Fibroblast of skin of left quadriceps (primary cell): ENCODE measurements at places on chromosomes 2 and 18.

GRCh38 chr2:53490659-53491058, 276.9 kb upstream of the CHAC2 start:
- DNase-seq: no peak

DNA sequence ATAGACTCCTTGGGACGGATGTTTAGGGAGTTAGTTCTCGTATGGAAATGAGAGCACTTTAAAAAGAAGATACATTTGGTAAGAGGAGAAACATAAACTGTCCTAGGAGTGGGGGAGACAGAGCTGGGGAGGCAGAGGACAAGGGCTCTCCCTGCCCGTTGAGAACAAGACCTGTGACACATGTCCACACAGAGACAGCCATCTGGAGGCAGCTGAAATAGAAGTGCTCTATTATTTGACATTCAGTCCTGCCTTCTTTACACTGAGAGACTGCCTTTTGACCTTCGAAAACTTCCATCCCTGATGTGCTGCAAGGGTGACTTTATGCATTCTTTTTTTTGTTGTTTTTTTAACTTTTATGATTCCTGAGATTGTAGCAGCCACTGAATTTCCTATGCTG, 150.1 kb downstream of the UXS1 start:
- DNase-seq: no peak

- DNase-seq: no peak
Measured at GRCh38 chr2:103002954-103003353, 241.1 kb downstream of the TMEM182 start.

- DNase-seq: no peak
Measured at GRCh38 chr2:58202404-58202803, 38.7 kb downstream of the FANCL start.

- DNase-seq: no peak
Measured at GRCh38 chr2:147405651-147406050, 439.2 kb upstream of the ACVR2A start.

GRCh38 chr2:112201696-112202430, 53.0 kb downstream of the ZC3H8 start:
- no peak for DNase-seq

DNA sequence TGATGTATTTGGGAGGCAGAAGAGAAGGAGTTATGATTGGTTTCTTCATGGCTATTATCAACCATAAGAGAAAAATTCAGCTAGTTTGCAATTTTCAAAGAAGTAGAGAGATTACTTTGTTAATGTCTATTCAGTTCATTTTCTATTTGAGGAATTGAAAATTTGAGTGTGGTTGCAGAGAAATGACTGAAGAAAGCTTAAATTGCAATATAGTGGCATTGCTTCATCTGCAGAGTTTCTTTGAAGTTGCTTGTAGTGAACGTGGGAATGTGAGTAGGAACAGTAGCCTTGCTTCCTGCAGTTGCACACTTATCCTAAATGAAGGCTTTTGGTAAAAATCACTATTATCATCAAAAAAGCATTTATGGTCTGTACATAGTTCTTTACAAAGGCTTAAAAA, 14.7 kb upstream of the CYRIA start:
- DNase-seq: no peak

GRCh38 chr2:50746526-50746925, 285.4 kb downstream of the NRXN1 start:
- DNase-seq: no peak

GRCh38 chr18:58522132-58522531, 106.8 kb downstream of the ALPK2 start:
- no peak for DNase-seq

DNA sequence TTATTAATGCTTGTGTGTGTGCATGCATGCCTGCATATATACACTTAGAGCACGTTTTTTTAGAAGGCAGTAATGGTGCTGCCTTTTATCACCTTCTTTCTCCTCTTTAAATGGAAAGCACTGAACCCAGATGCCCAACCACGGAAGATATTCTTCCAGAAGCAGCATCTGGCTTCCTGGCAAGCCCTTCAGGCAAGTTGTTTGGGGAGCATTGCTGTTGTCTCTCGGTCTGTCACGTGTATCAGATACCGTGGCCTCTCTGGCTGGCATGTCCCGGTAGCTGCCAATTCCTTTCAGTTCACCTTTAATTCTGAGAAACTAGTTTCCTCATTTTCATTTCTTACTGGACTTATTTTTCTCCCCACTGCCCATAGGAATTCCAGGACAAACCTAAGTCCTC, 587.8 kb downstream of the ARHGAP15 start:
- no peak for DNase-seq

DNA sequence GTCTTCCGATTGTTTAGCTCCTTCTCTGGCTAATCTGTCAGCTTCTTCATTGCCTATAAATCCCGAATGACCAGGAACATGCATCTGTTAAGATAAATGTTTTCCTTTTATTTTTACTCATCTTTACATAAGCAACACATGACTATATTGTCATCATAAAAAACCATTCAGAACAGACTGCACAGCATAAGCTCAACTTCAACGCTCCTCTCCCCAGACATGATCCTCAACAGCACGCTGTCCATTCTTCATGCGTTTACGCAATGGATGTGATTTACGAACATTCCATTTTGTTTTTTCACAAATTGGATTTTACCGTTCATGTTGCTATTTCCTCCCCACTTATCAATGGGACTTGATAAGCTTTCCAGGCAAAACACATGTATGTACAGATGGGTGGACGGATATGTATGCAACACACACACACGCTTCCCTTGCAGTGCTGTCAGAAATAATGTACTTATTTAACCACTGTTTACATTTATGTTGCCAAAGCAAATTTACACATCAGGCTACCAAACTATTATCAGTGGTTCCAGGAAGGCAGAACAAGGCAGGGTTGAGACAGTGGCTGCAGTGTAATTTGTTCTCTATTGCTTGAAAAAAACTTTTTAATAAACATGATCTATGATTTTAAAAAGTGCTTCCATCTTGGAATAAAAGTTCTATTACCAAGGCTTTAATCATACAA, 12.2 kb downstream of the RNASEH1 start:
- no peak for DNase-seq

- no peak for DNase-seq
Measured at GRCh38 chr2:71559828-71560637, 106.7 kb downstream of the DYSF start.

GRCh38 chr18:46169464-46169941, 65.3 kb downstream of the HAUS1 start:
- DNase-seq: no peak

GRCh38 chr2:45585267-45585861, 25.7 kb downstream of the SRBD1 start:
- no peak for DNase-seq

DNA sequence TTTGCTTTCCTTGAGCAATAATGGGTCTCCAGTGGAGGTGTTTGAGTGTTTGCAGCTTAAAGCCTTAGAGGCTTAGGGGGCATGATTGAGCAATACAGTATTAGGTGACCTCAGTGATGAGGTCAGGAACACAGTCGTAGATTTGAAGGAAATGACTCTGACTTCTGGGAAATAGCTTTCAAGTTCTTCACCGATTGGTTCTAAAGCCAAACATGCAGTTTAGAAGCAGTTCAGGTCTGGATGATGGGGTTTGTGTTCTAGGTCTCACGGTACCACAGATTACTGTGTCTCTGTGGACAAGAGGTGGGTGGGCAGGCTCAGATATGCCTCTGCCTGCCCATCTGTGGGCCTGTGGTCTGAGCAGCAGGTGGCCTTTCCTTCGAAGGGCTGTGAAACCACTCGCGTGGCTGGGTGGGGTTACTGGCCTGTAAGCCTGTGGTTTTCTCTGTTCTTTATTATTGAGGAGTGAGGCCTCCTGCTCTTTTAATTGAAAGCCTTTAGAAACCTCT, 7.8 kb downstream of the MTHFD2 start:
- no peak for DNase-seq

- no peak for DNase-seq
Measured at GRCh38 chr18:48813321-48813720, 137.4 kb downstream of the SMAD7 start.

GRCh38 chr2:219282375-219282774, 3.2 kb downstream of the DNAJB2 start:
- DNase-seq: no peak

GRCh38 chr2:169106134-169106533, 36.8 kb downstream of the DHRS9 start:
- DNase-seq: no peak

- DNase-seq: no peak
Measured at GRCh38 chr18:74126684-74127655, 20.7 kb downstream of the FBXO15 start.

DNA sequence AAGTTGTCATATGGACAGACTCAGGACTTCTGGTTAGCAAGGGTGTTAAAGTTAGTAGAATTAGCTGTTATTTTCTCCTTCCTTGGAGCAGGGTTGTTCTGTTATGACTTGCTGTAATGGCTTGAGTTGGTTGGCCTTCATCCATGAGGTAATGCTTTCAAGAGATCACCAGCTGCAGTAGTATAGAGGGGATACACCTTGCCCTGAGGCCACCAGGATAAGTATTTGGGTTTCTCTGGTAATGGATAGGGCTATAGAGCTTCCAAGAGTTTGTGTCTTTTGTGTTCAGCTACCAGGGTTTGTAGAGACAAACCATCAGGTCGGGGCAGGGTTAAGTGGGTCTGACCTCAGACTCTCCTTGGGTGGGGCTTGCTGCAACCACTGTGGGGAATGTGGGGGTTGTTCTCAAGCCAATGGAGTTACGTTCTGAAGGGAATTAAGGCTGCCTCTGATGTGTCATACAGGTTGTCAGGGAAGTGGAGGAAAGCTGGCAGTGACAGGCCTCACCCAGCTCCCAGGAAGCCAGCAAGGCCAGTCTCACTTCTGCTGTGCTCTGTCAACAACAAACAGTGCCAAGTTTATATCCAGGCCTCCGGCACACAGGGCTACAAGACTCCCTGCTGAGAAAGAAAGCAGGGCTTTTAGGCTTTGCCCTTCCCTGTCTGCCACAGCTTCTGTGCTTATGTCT, 356.6 kb downstream of the SPAG16 start:
- no peak for DNase-seq

DNA sequence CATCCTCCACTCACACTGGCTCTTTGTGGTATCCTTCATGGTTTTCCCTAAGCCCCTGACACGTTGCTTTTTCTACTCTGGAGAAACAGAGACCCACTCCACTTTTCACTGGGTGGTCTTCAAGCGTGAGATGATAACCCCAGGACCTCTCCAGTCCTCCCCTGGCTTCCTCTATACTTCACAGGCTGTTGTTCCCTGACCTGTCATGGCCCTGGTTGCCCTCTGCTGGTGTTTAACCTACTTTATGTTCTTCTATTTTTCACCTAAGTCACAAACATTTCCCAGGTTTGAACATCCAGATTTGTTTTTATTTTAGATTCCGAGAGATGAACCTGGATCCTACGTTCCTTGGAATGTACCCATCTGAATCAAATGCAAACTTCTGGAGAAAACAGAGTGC, 84.5 kb downstream of the AOX1 start:
- no peak for DNase-seq

DNA sequence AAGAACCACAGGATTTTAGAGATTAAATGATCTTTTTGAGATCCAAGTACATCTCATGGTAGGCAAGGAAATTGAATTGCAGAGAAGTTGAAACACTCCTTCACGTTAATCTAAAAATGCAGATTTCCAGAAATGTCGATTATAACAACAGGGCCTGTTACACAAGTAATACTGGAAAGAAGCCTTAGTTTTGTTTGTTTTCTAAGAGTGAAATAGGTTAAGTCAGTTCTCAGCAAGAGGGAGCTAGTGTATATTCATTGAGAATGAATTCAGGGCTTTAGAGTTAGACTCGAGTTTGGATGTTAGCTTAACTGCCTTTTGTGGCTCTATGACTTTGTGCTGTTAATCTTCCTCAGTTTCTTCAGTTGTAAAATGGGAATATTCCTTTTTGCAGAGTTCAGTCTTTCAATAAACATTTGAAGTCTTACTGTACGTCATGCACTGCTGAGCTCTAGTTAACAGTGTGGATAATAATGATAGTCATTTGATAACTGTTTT, 926 bp downstream of the NDUFV2 start:
- no peak for DNase-seq
